ENCODE measurements at places on chromosomes 7 and 10. TPM values are rescaled to one million over a fixed set of nuclear protein-coding genes. Genes with fewer than 3 reads are reported as not detected.

Gene BAG3
- 44.8 TPM for total RNA-seq

Gene TDRD1
- 32.3 TPM for total RNA-seq

DNA sequence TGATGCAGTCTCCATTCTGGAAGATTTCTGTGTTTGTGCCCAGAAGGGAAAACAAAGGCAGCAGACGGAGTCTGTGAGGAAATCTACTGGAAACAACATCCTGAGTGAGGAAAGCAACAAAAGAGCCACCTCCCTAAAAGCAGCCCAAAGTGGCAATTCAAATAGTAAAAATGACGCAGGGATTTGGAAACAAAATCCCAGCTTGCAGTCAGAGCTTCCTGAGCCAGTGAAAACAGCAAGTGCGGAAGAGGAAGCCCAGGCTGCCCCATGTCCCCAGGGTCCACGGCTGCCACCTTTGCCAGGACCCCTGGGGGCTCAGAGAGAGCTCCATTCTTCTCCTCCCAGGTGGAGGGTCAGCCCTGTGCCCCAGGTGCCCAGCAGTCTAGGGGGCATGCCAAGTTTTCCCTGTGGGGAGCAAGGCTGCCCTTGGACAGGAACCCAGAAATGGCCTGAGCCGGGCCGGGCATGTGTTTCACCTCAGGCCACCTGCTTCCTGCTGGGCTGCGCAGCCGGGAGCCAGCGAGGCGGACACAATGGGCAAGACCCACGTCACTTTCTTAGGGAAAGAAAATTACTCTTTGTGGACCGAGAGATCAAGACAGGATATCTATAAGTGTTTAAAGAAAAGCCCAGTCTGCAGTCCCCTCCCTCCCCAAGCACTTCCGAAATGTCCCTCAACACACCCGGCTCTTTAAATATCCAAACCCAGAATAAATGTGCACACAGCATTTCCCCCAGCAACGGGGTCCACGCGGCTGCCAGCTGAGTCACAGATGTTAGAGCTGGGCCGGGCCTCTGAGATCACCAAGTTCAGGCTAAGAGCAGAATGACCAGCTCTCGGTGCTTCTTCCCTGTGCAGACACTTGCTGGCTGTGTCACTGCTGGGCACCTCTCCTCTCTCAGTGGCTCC lies 231.1 kb downstream of the ARHGAP12 start:
- H3K36me3 ChIP-seq, result no peaks in the 10 kb centered on the region
- no peaks in the 10 kb centered on the region for H3K27me3 ChIP-seq
- peak; percentile 62 for DNase-seq
- no peak overlapping the region for H3K4me3 ChIP-seq
- H3K27ac ChIP-seq, result peak overlapping the region; percentile 86

DNA sequence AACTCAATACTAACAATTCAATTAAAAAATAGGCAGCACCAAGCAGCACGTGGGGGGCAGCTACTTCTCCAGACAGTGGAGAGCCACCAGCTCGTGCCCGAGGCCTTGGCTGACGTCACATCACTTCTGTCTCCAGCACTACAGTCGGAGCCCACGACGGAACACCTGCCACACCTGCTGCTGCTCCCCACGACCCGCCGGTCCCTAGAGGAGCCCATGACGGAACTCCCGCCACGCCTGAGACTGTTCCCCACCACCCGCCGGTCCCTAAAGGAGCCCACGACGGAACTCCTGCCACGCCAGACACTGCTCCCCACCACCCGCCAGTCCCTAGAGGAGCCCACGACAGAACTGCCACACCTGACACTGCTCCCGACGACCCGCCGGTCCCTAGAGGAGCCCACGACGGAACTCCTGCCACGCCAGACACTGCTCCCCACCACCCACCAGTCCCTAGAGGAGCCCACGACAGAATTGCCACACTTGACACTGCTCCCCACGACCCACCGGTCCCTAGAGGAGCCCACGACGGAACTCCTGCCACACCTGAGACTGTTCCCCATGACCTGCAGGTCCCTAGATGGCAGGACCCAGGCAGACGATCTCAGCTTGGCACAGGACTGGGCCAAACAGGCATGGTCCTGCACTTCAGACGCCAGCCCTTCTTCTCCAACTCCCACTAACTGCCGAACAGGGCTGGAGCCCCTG lies 258.0 kb downstream of the ELFN1 start:
- DNase-seq, result no peak
- no peaks in the 10 kb centered on the region for H3K27me3 ChIP-seq
- no peak overlapping the region for H3K4me3 ChIP-seq
- no peak overlapping the region for H3K27ac ChIP-seq

Gene LEP
- total RNA-seq, result 0.55 TPM

Gene GPR15LG
- not detected for total RNA-seq

Gene GIMAP2
- 2.4 TPM for total RNA-seq

DNA sequence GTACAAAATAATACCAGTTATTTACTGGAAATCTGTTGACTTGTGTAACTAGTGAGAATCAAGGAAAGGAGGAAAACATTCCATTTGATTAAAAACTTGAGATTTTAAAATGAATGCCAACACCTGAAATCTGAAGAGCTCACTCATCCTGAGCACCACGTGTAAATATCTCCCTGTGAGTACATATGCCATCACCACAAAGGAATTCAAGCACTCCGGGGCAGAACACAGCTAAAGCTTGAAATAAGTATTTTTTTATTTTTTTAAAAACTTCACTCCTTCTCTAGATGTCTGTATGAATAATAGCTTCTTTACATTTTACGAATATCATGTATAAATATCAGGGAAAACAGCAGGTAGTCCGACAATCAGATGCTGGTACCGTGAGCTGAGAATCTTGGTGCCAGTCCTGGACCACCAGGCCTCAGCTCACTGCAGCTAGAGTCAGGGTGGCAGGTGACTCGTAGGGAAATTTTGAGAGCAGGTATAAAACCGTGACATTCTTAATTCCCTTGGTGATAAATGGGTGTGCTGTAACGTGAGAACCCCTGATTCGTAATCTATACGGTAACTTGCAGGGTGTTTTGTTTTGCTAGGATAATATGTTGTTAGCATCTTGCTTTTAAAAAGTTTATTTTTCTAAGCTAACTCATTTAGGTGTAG lies 12.7 kb downstream of the LMTK2 start:
- H3K27ac ChIP-seq, result no peak overlapping the region
- no peak overlapping the region for H3K4me3 ChIP-seq
- H3K4me1 ChIP-seq, result peaks cover 17% of the 10 kb centered on the region
- no peaks in the 10 kb centered on the region for H3K36me3 ChIP-seq
- H3K27me3 ChIP-seq, result no peaks in the 10 kb centered on the region
- DNase-seq, result no peak

DNA sequence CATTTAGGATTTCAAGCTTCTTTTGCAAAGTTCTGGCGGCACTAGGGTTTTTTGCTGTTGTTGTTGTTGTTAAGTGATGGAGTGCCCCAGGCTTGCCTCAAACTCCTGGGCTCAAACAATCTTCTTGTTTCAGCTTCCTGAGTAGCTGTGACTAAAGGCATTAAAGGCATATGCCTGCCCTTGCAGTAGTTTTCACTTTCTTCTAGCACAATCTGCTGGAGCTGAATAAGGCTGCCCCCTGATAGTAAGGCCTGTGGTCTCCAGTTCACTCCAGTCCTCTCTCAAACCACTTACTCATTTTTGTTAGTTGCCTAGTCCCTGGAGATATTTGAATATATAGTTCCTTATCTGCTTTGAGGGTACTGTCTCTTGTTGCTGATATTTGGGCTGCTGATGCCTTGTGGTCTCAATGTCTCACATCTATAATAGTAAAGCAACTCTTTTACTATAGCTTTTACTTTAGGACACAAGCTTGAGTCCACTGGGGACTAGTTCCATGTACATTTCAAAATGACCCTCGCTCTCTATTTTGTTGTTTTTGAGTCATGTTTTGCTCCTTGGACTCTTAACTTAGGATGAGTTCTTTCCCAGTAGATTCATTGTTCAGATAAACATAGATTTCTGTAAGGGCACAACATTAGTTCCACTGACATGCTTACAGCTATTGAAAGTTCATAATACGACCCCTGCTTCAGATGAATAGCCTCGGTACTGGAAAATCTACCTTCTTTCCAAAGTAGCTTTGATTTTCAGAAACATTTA lies 25.5 kb downstream of the PHF14 start:
- H3K27me3 ChIP-seq, result no peaks in the 10 kb centered on the region
- H3K27ac ChIP-seq, result no peak overlapping the region
- H3K4me3 ChIP-seq, result no peak overlapping the region
- no peak for DNase-seq
- no peaks in the 10 kb centered on the region for H3K36me3 ChIP-seq

Gene GTPBP10
- 16.6 TPM for total RNA-seq

All from testis (tissue), 5 donors.